Activated naive CD4-positive, alpha-beta T cell treated with anti-CD3 and anti-CD28 coated beads, Interleukin-2, amount 50 U/mL, for 72 hours (primary cell): ENCODE measurements at places on chromosomes 4 and X.

DNA sequence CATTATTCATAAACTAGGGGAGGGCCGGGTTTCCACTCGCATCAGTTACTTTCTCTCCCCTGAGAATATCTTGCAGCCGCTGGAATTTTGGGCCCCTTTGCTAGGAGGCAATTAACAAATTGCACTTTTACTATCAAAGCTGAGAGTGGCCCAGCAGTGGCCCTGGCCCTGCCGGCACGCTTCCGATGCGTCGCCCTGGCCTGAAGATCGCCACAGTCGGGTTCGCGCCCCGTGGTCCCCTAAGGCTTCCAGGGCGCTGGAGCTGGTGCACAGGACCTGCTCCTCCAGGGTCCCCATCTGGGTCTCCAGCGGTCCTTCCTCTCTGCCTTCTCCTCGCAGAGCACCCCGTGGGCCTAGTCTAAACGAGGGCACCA, 486 bp upstream of the CWH43 start:
- DNase-seq: no peak

GRCh38 chr4:142523111-142523510, 323.0 kb downstream of the INPP4B start:
- DNase-seq: no peak

DNA sequence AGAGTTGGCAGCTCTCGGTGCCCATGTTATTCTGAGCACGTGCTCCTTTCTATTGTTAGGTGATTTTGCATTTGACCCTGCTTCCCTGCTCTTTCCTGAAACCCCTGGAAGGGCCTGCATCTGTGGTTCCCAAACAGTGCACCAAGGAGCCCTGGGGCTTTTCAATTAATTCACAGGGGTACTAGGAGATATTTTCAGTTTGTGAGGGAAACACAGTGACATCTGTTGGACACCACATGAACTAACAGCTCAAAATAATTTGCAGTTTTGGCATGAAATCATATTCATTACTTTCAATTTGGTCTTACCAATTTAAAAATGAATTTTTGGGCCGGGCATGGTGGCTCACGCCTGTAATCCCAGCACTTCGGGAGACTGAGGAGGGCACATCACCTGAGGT, 156.6 kb downstream of the GATB start:
- DNase-seq: no peak

- no peak for DNase-seq
Measured at GRCh38 chr4:155943605-155944291, 9.9 kb downstream of the CTSO start.

DNA sequence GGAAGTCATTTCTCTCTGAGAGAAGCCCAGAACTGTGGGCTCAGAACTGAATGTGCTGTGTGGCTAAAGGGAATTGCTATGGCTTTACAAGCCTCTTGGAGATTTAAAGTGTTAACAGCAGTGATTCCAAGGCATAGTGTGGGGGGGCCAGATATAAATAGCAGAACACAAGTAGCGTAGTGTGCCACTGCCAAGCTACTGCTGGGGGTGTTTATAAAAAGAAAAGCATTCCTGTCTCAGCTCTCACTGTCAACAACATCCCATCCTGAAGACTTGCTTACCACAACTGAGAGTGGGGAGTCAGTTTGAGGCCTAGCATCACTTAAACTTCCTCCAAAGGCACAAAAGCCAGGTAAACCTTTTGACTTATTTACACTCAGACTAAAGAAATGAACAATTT, at the start of gene ART3:
ART3 (plus strand) TSS at position 242 of the 400 bp plus-strand sequence. CDS start 1,181 bp downstream, outside the sequence.
- no peak for DNase-seq

GRCh38 chr4:92451782-92452181, 148.0 kb downstream of the GRID2 start:
- no peak for DNase-seq

DNA sequence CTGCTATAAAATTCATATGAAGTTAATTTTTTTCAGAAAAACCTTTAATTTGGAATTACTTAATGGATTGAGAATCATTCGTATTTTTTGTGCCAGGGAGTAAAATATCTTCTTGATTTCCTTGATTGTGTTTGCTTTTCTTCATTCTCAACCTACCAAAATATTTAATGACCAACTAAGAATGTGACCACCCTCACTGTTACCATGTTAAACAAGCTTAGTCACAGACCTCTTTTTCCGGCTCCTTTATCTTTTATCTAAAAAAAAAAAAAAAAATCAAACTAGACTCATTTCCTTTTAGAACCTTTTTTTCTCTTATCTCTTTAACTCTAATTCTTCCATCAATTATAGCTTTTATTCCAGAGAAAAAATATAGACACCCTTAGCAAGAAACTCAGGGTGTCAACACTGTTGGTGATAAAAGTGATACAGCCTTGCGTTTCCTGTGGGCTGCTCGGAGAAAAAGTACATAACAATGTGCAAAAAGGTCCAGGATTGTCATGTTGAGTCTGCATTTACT, 20.6 kb upstream of the HPGDS start:
- no peak for DNase-seq
